D721Med (cell line): ENCODE measurements at places on chromosomes 1 and 21.

- no peak for DNase-seq
Measured at GRCh38 chr1:113103048-113103447, 30.1 kb downstream of the LRIG2 start.

- no peak for DNase-seq
Measured at GRCh38 chr1:150477320-150477719, 9.9 kb upstream of the TARS2 start.

DNA sequence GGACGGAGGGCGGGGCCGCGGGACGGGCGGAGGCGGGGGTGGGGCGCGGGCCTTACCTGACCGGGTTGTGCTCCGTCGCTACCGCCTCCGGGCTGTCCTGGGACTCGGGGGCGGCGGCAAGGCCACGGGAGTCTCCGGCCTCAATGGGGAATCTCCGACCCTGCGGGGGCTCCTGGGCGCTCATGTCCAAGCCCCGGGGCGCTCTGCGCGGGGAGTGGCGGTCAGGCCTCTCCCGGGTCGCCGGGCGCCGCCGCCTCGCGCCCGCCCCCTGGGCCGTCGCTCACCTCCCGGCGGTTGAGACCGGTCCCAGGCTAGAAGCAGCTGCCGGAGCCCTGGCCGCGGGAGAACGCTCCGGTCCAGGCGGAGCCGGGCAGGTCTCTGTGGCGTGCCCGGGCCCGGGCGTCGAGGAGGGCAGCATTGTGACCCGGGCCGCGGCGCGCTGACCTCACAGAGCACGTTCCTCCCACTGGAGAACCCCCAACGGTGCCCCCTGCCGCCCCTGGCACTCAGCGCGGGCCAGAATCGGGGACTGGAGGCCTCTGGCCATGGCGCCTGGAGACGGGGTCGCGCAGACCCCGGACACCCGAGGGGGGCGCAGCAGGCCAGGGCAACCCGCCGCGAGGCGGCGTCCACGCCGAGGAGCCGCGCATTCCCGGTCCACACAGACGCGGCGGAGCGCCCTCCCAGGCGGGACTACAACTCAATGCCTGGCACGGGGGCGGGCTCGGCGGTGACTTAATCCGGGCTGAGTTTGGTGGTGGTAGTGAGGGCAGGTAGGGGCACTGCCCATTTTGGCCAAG lies 411 bp downstream of the FAM229A start:
- no peak for DNase-seq

DNA sequence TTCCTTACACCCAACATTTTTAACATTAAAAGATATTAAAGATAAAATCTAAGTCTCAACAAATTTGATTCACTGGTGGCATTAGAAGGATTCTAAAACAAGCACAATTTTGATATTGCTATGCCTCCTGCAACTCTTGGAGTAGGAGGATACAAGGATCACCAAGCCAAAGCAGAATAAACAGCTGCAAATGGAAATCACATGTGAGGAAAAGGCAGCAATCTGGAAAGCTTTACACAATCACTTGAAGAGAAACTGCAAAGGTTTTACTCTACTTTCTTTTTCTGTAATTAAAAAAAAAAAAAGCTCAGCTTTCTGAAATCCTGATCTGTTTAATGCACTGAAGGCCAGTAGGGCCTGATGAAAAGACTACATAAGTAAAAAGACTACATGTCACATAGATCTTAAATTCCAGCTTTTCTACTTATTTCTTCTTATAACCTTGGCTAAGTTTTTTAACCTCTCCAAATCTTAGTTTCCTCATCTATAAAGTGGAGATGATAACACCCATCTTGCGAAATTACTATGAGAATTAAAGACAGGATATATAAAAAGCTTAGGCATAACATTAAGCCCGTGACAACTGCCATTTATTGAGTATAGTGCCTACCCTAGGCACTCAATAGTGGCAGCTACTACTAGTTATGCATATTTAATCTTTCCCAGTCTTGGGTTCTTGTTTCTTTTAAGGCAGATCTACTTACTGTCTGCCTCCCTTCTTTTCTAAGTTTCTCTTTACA lies 73.5 kb downstream of the EPS15 start:
- no peak for DNase-seq

- DNase-seq: peak; percentile 78
Measured at GRCh38 chr1:154669464-154670282, 61.7 kb upstream of the ADAR start.

DNA sequence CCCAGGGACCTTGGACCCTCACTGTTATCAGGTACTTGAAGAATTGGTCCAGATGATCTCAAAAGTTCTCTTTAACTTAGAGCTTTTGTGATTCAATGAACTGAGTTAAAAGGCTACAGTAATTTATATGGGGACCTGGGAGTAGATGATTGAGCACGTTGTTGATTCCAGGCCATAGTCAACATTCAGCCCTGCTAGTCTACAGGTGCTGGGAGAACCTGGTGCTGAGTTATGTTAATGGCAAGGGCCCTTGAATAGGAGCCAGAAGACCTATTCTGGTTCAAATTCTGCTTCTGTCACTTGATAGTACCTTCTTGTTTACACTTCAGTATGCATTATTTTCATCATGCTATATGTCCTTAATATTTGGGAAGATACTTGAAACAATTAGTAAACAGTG lies 11.2 kb downstream of the DYRK3 start:
- DNase-seq: no peak

DNA sequence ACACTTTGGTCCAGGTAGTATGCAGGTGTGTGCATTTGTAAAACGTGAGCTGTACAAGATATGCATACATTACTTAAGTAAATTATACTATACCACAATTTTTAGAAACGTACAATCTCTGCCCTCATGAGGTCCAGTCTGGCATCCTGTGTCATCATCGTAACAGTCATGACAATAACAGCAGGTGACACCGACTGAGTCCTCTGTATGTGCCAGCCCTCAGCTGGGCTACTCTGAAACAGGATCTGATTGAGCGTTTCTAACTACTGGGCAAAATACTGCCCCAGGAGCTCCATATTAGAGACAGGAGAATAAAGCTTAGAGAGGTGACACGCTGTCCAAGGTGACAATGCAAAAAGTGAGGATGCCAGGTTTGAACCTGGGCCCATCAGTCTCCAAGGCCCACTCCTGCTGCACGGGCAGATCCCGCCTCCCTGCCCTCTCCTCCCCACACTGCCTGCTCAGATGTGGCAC lies 47.2 kb upstream of the ECE1 start:
- no peak for DNase-seq

- no peak for DNase-seq
Measured at GRCh38 chr1:71733121-71733520, 549.2 kb downstream of the NEGR1 start.

DNA sequence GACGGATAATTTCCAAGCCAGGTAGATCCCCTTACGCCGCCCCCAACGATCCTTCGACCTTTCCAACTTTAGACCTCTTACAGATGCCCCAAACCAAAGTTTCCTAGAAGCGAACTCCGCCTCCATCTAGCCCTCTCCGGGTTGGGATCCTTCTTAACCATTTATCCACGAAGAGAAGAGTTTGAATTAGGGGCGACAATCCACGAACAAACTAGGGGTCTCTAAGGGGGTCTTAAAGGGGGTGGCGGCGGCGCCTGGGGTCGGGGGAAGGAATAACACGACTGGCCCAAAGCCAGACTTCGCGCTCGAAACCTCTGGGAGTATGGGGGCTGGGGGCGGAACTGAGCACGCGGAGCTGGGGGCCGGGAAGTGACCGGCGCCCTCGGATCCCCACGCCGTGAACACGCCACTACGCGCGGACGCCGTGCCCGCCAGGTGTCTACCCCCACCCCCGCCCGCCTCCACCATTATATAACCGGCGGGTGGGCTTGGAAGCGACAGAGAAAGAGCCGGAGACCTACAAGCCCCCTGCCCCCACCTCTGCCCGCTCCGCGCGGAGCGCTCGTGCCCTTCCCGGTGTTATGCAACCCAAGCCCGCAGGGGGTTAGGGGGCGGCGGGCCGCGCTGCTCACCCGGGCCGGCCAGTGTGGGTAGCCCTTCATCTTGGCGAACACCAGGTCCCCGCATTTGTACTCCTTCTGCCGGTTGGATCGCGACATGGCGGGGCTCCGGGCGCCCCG lies 594 bp downstream of the HDGF start:
- peak; percentile 9 for DNase-seq

GRCh38 chr21:43585514-43585913 lies 73.8 kb downstream of the HSF2BP start:
- no peak for DNase-seq

GRCh38 chr1:207155028-207155427 lies 51.0 kb downstream of the C4BPA start:
- DNase-seq: no peak

DNA sequence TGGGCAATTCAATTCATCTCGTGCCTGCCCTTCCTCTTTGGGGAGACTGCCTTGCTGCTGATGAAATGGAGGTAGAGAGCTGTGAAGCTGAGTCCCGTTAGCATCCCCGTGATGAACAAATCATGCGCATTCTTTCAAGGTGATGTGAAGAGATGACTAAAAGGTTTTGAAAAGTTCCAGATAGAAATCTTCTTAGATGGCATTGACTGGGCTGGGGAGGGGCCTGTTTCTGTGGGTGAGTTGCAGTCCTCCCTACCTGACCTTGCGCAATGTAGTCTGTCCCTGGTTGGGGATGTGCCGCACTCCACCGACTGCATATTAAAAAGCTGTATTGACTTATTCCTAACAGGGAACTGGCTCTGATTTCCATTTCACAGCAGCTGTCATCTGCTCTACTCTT lies 49.6 kb downstream of the ST6GALNAC3 start:
- DNase-seq: no peak

- DNase-seq: no peak
Measured at GRCh38 chr1:243291292-243291691, 35.5 kb downstream of the SDCCAG8 start.

DNA sequence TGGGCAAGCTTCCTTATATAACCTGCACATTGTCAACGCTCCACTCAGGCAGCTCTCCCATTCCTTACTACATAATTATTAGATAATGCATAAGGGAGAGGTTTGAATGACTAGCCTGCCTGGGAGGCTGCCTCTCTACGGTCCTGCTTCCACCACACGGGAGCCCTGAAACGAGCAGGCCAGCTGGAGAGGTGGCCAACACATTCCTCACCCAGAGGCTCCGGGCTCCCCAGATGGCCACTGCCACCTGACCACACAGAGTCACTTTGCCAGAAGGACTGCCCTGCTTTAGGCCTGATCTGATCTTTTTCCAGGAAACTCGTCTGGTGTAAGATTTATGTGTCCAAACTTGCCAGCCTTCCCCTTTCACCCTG lies 27.9 kb downstream of the HIVEP3 start:
- no peak for DNase-seq

DNA sequence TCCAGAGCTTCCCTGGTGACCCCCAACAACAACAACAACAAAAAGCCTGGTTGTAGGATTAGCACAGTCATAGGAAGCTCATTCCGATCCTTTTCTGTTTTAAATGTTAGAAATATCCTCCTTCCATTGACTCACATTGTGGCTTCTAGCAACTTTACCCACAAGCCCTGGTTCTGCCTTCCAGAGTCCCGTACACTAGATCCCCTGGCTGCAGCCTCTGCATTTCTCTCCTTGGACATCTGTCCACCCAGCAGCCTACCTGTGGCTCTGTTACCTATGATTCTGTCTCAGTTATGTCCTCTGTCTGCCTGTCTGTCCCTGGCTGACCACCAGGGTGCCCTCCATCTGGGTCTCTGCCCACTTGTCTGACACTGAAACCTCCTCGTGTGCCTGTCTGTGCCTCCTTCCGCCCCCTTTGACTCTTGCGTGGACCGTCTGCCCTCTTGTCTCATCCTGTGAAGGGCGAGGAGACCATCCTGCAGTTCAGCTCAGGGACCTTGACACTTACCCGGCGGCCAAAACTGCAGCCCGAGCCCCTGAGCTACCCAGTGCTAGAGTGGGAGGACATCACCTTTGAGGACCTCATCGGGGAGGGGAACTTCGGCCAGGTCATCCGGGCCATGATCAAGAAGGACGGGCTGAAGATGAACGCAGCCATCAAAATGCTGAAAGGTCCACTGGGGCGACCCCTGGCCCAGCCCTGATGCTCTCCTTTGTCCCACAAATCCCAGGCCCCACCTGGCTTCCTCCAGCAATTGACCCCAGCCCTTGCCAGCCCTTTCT lies 16.1 kb downstream of the TIE1 start:
- no peak for DNase-seq
